ENCODE measurements at places on chromosomes 16 and 17.

- DNase-seq, result no peak
Observed at GRCh38 chr16:27112093-27112811, 45.5 kb downstream of the C16orf82 start.

GRCh38 chr17:37521821-37522220 lies 32.1 kb downstream of the DUSP14 start:
- no peak for DNase-seq

DNA sequence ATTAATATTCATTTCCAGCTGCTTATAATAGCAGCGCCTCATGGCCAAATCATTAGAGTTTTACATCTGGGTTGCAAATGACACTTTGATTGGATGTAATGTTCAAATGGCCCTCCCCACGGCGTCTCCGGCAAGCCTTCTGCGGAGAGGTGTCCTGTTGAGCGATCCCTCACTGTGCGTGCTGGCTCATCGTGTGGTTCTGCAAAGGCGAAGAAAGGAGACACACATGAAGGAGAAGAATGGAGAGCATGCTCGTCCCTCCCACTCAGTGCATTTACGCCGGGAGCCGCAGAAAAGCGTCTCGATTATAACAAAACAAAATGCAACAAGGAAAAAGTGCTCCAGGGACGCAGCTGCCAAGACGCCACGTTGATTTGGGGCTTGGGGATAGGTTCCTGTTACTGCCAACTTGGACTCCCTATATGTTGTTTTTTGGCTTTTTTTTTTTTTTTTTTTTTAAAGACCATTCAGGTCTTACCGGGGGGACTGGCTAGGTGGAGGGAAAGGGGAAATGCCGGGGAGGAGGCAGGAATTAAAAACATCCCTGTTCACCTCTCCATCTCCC lies 117.6 kb downstream of the C16orf78 start:
- DNase-seq, result no peak

DNA sequence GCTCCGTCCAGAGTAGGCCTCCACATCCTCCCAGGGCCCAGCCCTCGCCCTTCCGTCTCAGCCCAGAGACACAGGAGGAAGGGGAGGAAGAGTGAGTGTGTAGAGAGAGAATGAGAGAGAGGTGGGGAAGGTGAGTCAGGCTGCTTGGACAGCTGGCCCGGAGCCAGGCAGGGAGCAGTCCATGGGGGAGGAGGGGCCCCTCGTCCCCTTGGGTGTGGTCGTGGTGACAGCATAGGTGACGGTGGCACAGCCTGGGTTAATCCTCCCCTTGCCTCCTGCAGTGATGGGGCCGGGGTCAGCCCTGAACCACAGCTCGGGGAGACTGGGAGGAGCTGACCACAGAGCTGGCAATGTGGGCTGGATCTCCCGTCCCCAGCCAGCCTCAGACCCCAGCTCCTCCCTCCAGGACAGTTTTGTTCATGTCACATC lies 36.5 kb downstream of the FA2H start:
- DNase-seq, result no peak

DNA sequence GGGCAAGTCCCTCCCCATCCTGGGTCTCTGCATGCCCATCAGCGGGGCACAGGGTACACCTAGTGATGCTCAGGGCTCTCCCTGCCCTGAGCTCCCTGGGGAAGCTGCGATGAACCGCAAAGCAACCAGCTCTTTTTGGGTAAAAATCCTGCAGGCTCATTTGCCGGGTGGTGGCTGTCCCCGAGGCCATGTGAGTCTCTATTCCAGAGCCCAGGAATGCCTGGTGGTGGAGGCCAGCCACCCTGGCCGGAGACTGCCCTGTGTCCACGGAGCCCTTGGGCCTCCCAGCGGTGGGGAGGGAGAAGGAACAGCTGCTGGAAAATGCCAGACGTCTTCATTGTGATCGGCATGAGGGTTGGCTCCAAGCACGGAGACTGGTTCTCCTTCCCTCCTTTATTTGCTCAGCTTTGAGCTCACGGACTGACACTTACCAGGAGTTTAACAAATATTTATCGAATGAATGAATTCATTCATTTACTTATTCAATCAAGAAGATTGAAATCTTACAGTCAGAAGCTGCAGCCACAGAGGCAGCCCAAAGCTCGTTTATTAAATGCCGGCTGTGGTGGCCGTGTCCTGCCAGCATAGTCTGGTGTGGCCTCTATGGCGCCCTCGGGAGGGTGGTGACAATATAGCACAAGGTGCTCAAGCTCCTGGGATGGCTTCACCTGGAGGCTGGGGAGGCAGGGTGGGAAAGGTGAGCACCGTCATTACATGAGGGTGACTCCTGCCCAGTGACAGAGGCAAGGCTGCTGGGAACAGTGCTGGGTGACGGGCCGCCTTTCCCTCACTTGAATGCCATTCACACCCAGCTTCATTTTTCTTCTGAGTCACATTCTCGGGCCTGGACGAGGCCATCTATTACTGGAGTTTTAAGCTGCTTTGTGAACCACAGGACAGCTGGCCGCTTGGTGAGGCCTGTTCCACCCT lies 31.1 kb upstream of the JPH3 start:
- peak; percentile 38 for DNase-seq

GRCh38 chr16:55283812-55284717 lies 39.9 kb upstream of the IRX6 start:
- no peak for DNase-seq

- no peak for DNase-seq
Observed at GRCh38 chr16:10879681-10880589, 2.9 kb downstream of the CIITA start.

DNA sequence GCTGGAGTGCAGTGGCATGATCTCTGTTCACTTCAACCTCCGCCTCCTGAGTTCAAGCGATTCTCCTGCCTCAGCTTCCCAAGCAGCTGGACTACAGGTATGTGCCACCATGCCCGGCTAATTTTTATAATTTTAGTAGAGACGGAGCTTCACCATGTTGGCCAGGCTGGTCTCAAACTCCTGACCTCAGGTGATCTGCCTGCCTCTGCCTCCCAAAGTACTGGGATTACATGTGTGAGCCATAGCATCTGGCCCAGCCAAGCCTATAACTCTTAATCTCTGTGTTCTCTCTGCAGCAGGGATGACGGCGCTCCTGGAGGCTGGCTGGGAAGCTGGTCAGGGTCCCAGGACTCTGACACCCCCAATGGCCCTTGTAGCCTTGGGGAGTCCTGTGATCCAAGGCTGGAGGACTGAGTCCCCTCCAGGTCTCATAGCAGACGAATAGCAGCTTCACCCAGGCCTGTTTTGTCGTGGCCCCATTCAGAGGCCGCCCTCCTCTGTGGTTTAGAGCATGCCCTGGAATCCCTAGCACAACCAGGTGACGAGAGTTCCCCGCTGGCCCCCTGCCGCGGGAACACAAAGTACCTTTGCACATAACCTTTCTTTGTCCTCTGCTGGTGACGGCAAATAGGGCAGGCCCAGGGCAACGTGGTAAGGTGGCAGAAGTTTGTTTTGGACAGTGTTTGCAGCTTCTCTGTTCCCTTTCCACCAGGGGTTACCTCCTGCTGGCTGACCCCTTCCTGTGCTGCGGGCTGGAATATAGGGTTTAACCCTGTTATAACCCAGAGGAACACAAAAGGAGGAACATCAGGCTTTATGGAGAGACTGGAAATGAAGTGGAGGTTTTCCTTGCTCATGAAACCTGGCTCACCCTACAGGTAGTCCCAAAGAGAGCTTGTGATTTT lies 43.0 kb upstream of the TOB1 start:
- peak; percentile 28 for DNase-seq

DNA sequence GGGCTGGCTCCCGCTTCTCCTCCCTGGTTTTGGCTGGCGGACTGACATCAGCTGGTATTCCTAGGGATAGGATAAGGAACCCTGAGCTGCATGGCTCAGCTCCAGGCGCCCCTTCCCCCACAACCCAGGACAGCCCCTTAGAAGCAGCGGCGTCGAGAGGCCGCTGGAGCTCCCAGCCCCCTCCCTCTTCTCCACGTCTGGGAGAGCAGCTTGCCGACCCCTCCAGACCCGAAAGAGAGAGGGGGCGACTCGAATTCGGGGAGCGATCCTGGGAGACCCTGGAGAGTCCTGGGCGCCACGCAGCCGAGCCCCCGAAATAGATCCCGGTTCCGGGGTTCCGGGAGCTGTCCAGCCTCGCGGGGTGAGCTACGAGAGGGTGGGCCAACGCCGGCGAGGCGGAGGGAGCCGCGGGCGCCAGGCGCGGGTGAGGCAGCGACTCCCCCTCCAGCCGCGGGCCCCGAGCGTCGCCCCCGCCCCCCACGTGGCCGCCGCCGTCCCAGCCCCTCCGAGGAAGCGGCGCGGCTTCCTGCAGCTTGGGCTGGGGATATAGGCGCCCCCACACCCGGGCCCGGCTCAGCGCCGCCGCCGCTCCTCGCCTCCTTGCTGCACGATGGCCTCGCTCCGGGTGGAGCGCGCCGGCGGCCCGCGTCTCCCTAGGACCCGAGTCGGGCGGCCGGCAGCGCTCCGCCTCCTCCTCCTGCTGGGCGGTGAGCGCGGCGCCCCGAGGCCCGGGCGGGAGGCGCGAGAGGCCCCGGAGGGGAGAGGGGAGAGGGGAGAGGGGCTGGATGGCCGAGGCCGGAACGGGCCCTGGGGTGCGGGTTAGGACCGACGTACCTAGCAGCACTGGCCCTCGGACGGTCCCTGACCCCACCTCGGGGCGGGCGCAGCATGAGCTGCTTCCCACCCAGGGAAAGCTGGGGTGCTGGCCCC lies at the start of gene RAMP2:
Gene RAMP2, plus strand, starts transcription at position 576 of the 930 bp plus-strand sequence. Its CDS starts 35 bp downstream, at position 611.
- no peak for DNase-seq

GRCh38 chr17:1312261-1312870 lies 32.9 kb downstream of the TRARG1 start:
- peak; percentile 33 for DNase-seq

DNA sequence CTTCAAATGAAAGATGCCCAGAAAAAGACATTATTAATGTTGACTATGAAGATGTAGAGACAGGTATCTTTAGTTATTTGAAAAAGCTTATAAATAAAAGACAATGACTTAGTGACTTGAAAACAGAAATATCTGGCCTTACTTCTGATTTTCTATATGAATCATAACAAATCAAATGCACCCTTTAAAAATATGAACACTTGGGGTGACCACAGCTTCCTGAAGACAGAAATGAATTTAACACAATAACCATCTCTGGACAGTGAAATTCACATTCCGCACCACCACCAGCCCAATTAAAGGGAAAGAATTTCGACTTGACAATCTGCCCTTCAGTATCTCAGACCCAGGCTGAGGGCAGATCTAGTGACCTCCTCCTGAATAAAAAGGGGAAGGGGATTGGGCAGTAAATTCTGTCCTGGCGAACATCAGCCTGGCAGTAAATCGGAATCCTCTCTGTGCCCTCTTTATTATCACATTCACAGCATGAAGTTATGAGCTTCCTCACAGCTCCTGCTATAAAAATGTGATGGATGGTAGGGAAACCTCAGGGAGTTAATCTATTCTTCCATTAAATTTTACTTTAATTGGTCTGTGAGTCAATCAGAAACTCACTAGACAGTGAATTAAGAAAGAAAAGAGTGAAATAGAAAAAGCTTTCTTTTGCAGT lies 131.5 kb downstream of the SNX11 start:
- DNase-seq, result no peak

- no peak for DNase-seq
Observed at GRCh38 chr16:56268799-56269198, 77.5 kb downstream of the GNAO1 start.

- DNase-seq, result peak; percentile 51
Observed at GRCh38 chr16:77212741-77213541, 13.7 kb downstream of the SYCE1L start.

DNA sequence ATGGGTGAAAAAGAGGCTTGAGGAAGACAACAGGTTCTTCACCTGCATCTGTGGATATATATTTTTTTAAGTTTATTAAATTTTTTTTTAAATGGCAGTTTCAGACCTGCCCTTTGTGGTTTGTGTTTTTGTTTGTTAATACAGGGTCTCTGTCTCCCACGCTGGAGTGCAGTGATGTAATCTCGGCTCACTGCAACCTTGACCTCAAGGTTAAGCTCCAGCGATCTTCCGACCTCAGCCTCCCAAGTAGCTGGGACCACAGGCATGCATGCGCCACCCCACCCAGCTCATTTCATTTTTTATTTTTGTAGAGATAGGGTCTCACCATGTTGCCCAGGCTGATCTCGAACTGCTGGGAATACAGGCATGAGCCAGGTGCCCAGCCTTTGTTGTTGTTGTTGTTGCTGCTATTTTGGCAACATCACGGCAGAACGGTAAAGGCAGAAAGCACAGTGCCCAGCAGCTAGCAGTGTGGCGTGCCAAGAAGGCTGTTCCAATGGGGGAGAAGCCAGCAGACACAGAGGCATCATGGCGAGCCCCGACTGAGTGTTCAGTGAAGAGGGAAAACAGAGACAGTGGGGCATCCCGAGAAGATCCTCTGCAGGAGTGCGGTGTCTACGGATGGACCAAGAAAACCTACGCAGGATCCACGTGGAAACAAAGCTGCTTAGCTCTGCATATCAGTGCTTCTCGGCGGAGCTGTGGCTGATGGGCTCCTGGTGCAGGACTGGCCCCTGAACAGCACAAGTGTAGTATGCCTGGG lies 19.6 kb downstream of the TMC6 start:
- DNase-seq, result no peak

GRCh38 chr17:75642182-75642783 lies 9.0 kb downstream of the SMIM5 start:
- DNase-seq, result no peak

DNA sequence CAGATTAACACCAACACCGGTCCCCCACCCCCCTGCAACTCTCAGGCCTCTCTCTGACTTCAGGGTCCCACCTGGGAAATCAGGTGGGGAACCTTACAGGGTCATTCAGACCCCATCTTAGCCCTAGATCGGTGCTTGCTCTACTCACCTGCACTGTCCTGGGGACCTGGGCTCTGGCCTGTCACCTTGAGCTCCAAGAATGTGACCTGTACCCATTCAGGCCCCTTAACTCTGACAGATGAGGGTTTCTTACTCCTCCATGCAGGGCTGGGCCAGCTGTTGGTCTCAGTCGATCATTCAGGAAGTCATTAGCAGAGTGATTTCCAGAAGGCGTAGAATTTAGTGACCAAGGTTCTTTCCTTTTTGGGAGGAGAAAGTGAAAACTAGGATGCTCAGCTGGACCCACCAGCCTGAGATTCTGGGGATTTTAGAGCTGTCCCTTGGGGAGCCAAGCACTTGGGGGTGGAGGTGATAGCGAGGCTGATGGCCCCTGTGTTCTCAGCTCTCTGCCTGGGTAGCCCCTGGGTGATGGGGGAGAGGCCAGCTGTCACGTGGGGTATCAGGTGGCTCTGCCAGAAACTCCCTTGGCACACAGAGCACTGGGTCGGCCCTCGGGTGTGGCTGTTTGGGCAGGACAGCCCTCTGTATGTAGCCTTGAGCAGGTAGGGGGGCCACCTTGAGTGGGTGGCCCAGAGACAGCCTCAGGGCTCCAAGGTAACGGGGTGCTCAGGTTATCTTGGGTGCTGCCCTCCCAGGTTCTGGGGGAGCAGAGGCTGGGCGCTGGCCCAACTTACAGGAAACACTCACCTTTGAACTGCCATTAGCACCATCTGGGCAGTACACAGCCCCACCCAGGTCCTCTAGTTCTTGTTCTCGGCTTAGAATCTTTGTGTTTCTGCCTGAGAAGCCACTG lies 724 bp downstream of the MVP start:
- no peak for DNase-seq
